ENCODE measurements at places on chromosomes 11 and 22. TPM values are rescaled to one million over a fixed set of nuclear protein-coding genes. Genes with fewer than 3 reads are reported as not detected.

The KCNE3 gene
- not detected for total RNA-seq

The PKDREJ gene
- not detected for total RNA-seq

The HTR3A gene
- total RNA-seq = not detected

The ANKK1 gene
- 0.10 TPM for total RNA-seq

The UNC93B1 gene
- 25.1 TPM for total RNA-seq

The RFPL2 gene
- 0.50 TPM for total RNA-seq

The SLC17A6 gene
- total RNA-seq = not detected

The SCGB1C1 gene
- total RNA-seq = not detected

The JAML gene
- 76.2 TPM for total RNA-seq

The DRD4 gene
- 0.45 TPM for total RNA-seq

The PDE2A gene
- total RNA-seq = 0.82 TPM
